Gastroesophageal sphincter (tissue), 4 donors: ENCODE measurements at places on chromosomes 12 and 14.
A peak's percentile ranks its signal among the peaks of the same experiment; 100 is the strongest.

- no peaks in the 10 kb centered on the region for H3K27me3 ChIP-seq
- no peak for ATAC-seq
- no peak overlapping the region for H3K27ac ChIP-seq
- no peaks in the 10 kb centered on the region for H3K4me1 ChIP-seq
- no peaks in the 10 kb centered on the region for H3K36me3 ChIP-seq
Measured at GRCh38 chr14:54975856-54976255, 51.0 kb downstream of the WDHD1 start.

DNA sequence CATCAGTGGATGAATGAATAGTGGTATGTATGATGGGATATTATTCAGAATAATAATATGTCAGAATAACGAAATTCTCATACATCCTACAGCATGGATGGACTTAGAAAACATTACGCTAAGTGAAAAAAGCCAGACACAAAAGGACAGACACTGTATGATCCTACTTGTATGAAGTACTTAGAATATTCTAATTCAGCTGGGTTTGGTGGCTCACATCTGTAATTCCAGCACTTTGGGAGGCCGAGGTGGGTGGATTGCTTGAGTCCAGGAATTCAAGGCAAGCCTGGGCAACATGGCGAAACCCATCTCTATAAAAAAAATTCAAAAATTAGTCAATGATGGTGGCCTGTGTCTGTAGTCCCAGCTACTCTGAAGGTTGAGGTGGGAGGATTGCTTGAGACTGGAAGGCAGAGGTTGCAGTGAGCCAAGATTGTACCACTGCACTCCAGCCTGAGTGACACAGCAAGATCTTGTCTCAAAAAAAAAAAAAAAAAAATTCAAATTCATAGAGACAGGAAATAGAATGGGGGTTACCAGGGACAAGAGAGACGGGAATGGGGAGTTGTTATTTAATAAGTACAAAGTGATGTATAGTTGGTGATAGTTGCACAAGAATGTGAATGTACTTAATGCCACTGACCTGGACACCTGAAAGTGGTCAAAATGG lies 132.3 kb downstream of the CHST11 start:
- ATAC-seq: no peak
- peaks cover 11% of the 10 kb centered on the region for H3K4me1 ChIP-seq
- H3K27ac ChIP-seq: no peak overlapping the region
- H3K4me3 ChIP-seq: no peak overlapping the region

DNA sequence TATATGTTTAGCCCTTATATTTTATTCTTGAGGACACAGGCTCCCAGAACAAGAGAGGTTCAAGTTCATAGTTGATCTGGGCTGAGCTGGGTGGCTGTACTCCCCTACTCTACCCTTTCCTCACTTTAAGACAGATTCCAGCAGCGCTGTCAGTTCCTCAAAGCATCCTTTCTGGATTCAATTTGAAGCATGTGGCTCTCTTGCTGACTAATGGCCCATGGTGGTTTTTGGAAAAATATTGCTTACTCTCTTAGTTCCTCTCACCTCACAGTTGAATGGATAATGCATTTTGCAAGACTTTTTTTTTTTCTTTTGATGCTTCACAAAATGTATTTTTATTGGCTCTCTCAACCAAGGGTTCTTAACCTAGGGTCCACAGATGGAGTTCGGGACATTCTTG lies 4.1 kb downstream of the PELI2 start:
- no peaks in the 10 kb centered on the region for H3K4me1 ChIP-seq
- H3K27me3 ChIP-seq: no peaks in the 10 kb centered on the region
- H3K4me3 ChIP-seq: no peak overlapping the region
- no peak for ATAC-seq
- no peak overlapping the region for H3K27ac ChIP-seq

DNA sequence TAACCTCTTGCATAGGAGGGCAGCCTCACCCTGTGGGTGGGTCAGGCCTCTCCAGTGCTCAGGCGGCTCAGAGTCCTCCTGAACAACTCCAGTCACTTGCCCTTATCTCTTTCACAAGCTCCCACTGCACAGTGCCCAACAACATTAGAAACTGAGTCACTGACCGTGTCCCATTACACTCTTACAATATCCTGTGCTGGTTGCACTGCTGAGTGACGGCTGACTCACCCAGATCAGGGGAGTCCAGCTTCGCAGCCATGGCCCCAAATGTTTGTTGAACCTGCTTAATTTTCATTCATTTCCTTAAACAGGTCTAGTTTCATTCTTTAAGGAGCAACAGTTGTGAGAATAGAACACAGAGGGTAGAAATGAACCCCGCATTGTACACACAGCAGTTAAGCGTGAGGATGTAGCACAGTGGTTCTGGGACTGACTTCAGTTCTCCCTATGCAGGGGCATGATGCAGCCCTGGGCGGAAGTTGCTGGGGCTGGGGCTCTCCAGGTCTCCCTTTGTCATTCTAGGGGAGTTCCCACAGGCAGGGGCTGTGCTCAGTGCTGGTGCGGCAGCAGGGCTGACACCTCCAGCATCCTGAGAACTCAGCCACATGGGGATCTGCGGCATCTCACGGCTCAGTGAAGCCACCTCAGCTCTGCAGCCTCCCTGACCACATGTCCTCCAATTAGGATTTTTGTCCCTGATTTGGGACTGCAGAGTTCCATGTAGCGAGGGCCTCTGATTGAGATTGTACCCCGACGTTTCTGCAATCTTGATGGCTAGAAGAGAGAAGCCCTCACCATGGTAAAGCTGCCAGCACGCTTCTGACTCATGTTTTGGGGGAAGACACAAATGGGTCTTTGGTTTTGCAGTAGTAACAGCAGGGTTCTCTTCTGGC lies 16.1 kb downstream of the GPR68 start:
- no peak overlapping the region for H3K4me3 ChIP-seq
- no peaks in the 10 kb centered on the region for H3K4me1 ChIP-seq
- ATAC-seq: no peak
- H3K27me3 ChIP-seq: no peaks in the 10 kb centered on the region
- peaks cover 84% of the 10 kb centered on the region for H3K36me3 ChIP-seq

DNA sequence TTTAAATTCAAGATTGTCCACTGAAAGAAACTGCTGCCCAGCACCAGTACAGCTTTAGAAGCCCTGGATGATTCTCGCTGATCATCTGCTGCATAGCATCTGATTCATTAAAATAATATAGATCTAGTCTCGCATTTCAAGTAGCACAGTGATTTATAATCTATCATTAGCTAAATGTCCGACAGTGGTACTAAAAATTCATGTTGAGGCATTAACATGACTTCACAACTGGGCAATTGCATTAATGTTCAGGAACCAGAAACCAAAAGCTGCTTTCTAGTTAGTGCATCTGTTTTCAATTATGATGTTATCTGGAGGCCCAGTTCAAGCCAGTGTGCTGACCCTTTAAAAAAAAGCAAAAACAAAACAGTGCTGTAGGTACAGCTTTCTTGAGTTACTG lies 1987.2 kb upstream of the SEL1L start:
- H3K27me3 ChIP-seq: no peaks in the 10 kb centered on the region
- H3K27ac ChIP-seq: no peak overlapping the region
- ATAC-seq: no peak
- no peak overlapping the region for H3K4me3 ChIP-seq
- no peaks in the 10 kb centered on the region for H3K4me1 ChIP-seq

GRCh38 chr14:105161964-105162668 lies 6.5 kb downstream of the JAG2 start:
- H3K4me3 ChIP-seq: no peak overlapping the region
- peaks cover 6% of the 10 kb centered on the region for H3K4me1 ChIP-seq
- H3K36me3 ChIP-seq: no peaks in the 10 kb centered on the region
- peaks cover 41% of the 10 kb centered on the region for H3K27me3 ChIP-seq
- no peak overlapping the region for H3K27ac ChIP-seq

GRCh38 chr14:80393766-80394165 lies 182.5 kb upstream of the DIO2 start:
- H3K27me3 ChIP-seq: no peaks in the 10 kb centered on the region
- ATAC-seq: no peak
- no peaks in the 10 kb centered on the region for H3K4me1 ChIP-seq
- no peaks in the 10 kb centered on the region for H3K36me3 ChIP-seq
- H3K27ac ChIP-seq: no peak overlapping the region
- no peak overlapping the region for H3K4me3 ChIP-seq

DNA sequence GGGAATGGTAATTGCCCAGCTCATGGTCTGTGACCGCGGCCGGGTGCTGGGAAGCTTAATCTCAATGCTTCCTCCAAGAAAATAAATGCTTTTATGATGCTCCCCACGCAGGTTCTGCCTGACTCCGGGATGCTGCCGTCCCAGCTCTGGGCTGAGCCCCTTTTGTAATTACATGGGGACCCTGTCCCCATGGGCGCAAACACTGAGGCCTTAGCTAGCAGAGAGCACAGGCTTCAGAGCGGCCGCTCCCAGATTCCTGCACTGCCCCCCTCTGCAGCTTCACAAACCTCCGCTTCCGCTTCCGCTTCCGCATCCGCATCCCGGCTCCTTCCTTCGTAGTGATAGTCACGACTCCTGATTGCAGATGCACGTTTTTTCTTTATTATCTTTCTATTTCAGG lies 129.5 kb downstream of the KIF26A start:
- H3K4me3 ChIP-seq: no peak overlapping the region
- no peaks in the 10 kb centered on the region for H3K27me3 ChIP-seq
- H3K36me3 ChIP-seq: no peaks in the 10 kb centered on the region
- no peak overlapping the region for H3K27ac ChIP-seq
- ATAC-seq: no peak

DNA sequence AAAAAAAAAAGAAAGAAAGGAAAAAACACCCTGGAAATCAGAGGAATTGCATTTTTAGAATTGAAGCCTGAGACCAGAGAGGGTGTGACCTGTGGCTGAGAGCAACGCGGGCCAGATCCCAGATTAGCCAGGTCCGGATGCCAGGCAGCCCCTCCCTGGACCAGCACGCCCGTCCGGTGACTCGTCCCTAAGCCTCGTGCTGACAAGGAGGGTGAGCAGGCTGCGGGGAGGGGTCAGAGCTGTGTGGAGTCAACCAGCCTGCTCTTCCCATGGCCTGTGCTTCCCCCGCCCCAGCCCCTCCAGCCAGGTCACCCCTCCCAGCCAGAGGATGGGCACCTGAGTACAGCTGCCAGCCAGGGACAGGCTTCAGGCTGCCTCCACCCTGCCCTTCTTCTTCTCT lies 4.2 kb upstream of the KLC1 start:
- no peak overlapping the region for H3K4me3 ChIP-seq
- H3K4me1 ChIP-seq: peaks cover 22% of the 10 kb centered on the region
- H3K36me3 ChIP-seq: no peaks in the 10 kb centered on the region

- no peak for ATAC-seq
- no peaks in the 10 kb centered on the region for H3K36me3 ChIP-seq
- no peak overlapping the region for H3K27ac ChIP-seq
- peaks cover 22% of the 10 kb centered on the region for H3K4me1 ChIP-seq
- no peak overlapping the region for H3K4me3 ChIP-seq
Measured at GRCh38 chr12:88490425-88490824, 89.8 kb downstream of the KITLG start.

- H3K4me3 ChIP-seq: peak overlapping the region; percentile 29
- no peaks in the 10 kb centered on the region for H3K36me3 ChIP-seq
- peak; percentile 87 for ATAC-seq
- H3K27ac ChIP-seq: peak overlapping the region; percentile 98
Measured at GRCh38 chr12:122399592-122400373, 22.7 kb downstream of the CLIP1 start.

DNA sequence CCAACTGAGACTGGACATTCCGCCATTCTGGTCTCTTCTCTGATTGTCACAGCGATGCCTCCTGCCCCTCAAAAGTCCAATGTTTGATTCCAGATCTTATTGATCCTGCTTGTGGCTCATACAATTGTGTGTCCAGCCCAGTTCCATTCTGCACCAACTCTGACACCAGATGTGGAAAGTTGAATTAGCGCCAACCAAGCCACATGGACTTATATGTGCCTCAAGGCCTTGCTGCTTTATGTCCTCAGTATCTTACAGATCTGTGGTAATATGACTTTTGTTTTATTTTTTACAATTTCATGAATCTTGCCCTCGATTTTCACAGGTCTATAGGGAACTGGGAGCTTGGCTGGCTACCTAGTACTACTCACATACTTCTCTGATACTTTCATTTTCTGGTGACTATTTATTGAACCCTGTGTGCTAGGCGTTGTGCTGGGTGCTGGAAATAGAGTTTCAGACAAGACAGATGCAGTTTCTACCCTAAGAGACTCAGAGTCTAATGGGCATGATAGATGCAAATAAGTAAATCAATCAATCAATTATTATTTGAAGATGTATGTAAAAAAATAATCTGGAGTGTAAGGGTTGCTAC lies 472.0 kb downstream of the TMTC2 start:
- no peaks in the 10 kb centered on the region for H3K4me1 ChIP-seq
- H3K36me3 ChIP-seq: no peaks in the 10 kb centered on the region
- ATAC-seq: no peak

- no peak for ATAC-seq
- H3K4me3 ChIP-seq: no peak overlapping the region
- H3K27ac ChIP-seq: peak overlapping the region; percentile 35
- no peaks in the 10 kb centered on the region for H3K36me3 ChIP-seq
- H3K4me1 ChIP-seq: peaks cover 87% of the 10 kb centered on the region
- no peaks in the 10 kb centered on the region for H3K27me3 ChIP-seq
Measured at GRCh38 chr14:68968051-68968450, 11.1 kb downstream of the ACTN1 start.

GRCh38 chr12:11901701-11902524 lies 168.8 kb upstream of the BCL2L14 start:
- ATAC-seq: no peak
- no peak overlapping the region for H3K4me3 ChIP-seq
- H3K4me1 ChIP-seq: no peaks in the 10 kb centered on the region

- H3K36me3 ChIP-seq: no peaks in the 10 kb centered on the region
- H3K4me1 ChIP-seq: no peaks in the 10 kb centered on the region
- H3K4me3 ChIP-seq: no peak overlapping the region
- no peaks in the 10 kb centered on the region for H3K27me3 ChIP-seq
- no peak for ATAC-seq
- H3K27ac ChIP-seq: no peak overlapping the region
Measured at GRCh38 chr14:40248671-40249070, 816.4 kb upstream of the FBXO33 start.

DNA sequence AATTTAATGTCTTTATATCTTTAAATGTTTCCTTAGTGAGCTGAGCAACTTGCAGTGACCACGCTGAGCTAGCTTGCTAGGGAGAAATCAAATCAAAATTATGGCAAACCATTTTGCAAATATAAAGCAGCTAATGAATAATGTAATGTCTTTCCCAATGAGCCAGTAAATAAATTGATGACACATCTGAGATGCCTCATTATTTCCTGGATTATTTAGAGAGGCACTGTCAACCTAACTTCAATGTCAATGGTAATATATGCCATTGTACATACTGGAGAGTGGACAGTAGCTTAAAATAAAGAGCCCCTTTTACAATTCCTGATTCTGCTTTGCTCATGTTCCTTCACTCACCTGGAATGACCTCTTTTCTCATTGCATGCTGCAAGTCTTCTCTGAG lies 182.6 kb downstream of the PHLDA1 start:
- no peaks in the 10 kb centered on the region for H3K36me3 ChIP-seq
- ATAC-seq: no peak
- H3K4me1 ChIP-seq: peaks cover 14% of the 10 kb centered on the region
- no peaks in the 10 kb centered on the region for H3K27me3 ChIP-seq
